CD4-positive, CD25-positive, alpha-beta regulatory T cell (primary cell): ENCODE measurements at places on chromosomes 12 and 14. TPM values are rescaled to one million over a fixed set of nuclear protein-coding genes. Genes with fewer than 3 reads are reported as not detected.

Gene CLEC6A
- not detected for polyA plus RNA-seq

Gene TRPV4
- polyA plus RNA-seq, result not detected

Gene RNASE7
- polyA plus RNA-seq, result not detected

Gene SSTR1
- polyA plus RNA-seq, result not detected

Gene PPP1R36
- 0.28 TPM for polyA plus RNA-seq

Gene TDRD9
- polyA plus RNA-seq, result not detected

Gene TBX3
- polyA plus RNA-seq, result not detected
